Natural killer cell (primary cell): ENCODE measurements at places on chromosomes 1 and 21. TPM values are rescaled to one million over a fixed set of nuclear protein-coding genes. Genes with fewer than 3 reads are reported as not detected.

DNA sequence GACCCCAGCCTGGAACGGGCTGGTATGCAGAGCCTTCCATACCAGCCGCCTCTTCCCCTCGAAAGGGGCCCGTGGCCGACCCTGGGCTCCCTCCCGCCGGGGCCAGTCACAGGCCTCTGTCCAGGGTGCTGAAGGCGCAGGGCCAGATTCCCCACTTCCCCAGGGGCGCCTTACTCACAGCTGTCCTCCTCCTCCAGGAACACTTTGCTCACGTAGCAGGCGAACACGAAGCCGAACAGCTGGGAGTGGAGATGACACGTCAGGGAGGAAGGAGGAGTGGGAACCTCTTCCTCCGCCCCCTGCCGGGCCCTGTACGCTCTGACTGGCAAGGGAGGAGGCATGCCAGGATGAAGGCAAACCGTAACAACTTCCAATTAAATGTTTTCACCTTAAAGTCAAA lies 57.3 kb downstream of the NKAIN1 start:
- H3K4me3 ChIP-seq = no peak overlapping the region
- peak; percentile 47 for DNase-seq
- peaks cover 11% of the 10 kb centered on the region for H3K4me1 ChIP-seq
- H3K36me3 ChIP-seq = no peaks in the 10 kb centered on the region

- H3K4me3 ChIP-seq = no peak overlapping the region
- H3K4me1 ChIP-seq = no peaks in the 10 kb centered on the region
- H3K27ac ChIP-seq = no peak overlapping the region
- peaks cover 22% of the 10 kb centered on the region for H3K36me3 ChIP-seq
- peak; percentile 79 for DNase-seq
Measured at GRCh38 chr1:236868625-236869467, 73.8 kb downstream of the MTR start.

- no peak for DNase-seq
- H3K27me3 ChIP-seq = no peaks in the 10 kb centered on the region
- no peaks in the 10 kb centered on the region for H3K36me3 ChIP-seq
- H3K27ac ChIP-seq = no peak overlapping the region
- peaks cover 36% of the 10 kb centered on the region for H3K4me1 ChIP-seq
Measured at GRCh38 chr1:44676484-44677200, 2.1 kb downstream of the ARMH1 start.

GRCh38 chr1:164914208-164914607 lies 355.2 kb downstream of the PBX1 start:
- no peaks in the 10 kb centered on the region for H3K36me3 ChIP-seq
- no peaks in the 10 kb centered on the region for H3K27me3 ChIP-seq
- H3K27ac ChIP-seq = no peak overlapping the region
- DNase-seq = no peak

DNA sequence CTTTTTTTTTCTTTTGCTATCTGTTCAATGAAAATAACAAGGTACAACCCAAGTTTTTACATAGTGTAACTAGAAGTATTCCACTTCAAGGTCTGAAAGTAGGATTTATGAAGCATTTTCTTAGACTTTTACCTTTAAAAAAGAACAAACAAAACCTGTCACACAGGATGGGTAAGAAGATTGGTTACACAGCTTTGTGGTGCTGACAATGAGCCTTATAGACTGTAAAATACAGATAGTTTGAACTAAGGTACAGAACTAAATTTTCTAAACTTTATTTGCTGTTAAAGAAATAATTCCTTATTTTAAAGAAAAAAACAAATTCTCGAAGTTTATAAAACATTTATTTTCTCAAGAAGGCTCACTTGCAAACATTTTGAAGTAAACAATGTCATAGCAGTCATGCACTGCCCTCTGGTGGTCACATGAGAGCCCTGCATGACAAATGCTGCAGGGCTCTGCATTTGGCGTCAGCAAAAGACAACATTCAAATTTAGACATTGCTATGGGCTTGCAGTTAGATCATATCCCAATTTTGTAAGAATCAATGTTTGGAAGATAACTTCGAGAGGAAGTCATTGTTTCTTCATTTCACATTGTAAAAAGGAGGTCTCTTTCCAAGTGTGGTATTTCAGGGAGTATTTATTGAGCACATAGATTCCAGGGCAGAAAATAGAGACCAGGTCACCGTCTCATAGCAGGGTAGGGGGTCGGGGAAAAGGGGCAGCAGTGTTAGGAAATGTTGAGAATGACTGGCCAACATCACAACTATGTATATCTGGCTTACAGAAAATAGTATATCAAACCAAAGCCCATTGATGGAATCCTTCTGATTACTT lies 115.3 kb upstream of the FMN2 start:
- H3K4me3 ChIP-seq = no peak overlapping the region
- H3K36me3 ChIP-seq = no peaks in the 10 kb centered on the region
- peak; percentile 27 for DNase-seq
- H3K27ac ChIP-seq = no peak overlapping the region

GRCh38 chr1:151998611-151999362 lies 5.1 kb upstream of the S100A10 start:
- H3K27ac ChIP-seq = no peak overlapping the region
- H3K4me1 ChIP-seq = peaks cover 15% of the 10 kb centered on the region
- no peak overlapping the region for H3K4me3 ChIP-seq
- DNase-seq = no peak
- no peaks in the 10 kb centered on the region for H3K36me3 ChIP-seq

DNA sequence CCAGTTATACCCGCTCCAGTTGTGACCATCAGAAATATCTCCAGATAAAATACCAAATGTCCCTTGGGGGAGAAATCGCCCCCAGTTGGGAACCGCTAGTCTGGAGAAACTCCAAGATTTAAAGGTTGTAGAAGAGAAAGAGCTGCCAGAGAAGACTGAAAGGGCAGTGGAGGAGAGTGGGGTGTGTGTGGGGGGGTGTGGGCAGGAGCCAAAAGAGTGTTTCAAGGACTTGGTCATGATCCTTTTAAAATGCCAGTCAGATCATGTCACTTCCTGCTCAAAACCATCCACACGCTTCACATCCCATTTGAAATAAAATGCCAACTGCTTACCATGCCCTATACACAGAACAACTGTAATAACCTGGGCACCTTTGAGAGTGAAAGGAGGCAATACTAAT lies 3.4 kb upstream of the HEYL start:
- DNase-seq = no peak
- peaks cover 7% of the 10 kb centered on the region for H3K27me3 ChIP-seq
- H3K36me3 ChIP-seq = no peaks in the 10 kb centered on the region
- no peaks in the 10 kb centered on the region for H3K4me1 ChIP-seq

- no peak overlapping the region for H3K4me3 ChIP-seq
- H3K36me3 ChIP-seq = no peaks in the 10 kb centered on the region
- no peaks in the 10 kb centered on the region for H3K4me1 ChIP-seq
- no peak overlapping the region for H3K27ac ChIP-seq
- DNase-seq = no peak
Measured at GRCh38 chr1:210262897-210263272, 30.3 kb downstream of the SERTAD4 start.

DNA sequence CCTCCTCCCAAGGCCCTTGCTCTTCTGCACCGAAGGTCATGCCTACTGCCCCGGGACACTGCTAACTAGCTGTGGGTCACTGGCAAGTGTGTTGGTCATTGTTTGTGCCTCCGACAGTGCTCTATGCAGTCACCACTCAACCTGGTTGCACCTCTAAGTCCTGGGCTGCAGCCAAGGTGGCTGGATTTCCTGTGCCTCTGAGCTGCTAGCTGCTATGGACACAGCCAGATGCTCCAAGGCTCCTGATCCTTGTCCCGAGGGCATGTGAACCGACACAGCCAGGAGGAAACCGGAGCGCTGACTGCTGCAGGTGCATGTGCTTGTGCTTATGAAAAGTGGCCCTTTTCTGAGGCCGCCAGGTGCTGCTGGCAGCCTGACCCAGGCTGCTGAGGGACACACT lies 14.7 kb upstream of the SPOCD1 start:
- peaks cover 35% of the 10 kb centered on the region for H3K4me1 ChIP-seq
- DNase-seq = no peak
- no peaks in the 10 kb centered on the region for H3K27me3 ChIP-seq
- H3K27ac ChIP-seq = no peak overlapping the region
- H3K36me3 ChIP-seq = no peaks in the 10 kb centered on the region

DNA sequence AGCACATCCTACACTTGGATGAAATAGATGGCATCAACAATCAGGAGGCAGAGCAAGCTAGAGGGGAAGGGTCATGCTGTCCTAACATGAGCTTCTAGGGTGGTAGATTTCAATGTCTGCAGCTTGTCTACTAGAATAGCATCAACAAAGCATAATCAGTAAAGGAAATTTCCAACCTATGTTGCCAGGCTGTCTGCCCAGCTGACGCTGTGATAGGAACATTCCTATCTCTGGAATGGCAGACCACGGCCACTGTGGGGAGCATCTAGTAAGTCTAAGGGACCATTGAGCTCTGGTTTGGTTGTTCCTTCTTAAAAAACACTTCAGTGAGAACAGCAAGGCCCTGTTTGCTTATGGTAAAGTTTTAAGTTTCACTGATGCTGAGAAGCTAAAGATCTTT lies 206.8 kb downstream of the PAPPA2 start:
- DNase-seq = no peak
- H3K4me1 ChIP-seq = no peaks in the 10 kb centered on the region
- no peaks in the 10 kb centered on the region for H3K36me3 ChIP-seq

DNA sequence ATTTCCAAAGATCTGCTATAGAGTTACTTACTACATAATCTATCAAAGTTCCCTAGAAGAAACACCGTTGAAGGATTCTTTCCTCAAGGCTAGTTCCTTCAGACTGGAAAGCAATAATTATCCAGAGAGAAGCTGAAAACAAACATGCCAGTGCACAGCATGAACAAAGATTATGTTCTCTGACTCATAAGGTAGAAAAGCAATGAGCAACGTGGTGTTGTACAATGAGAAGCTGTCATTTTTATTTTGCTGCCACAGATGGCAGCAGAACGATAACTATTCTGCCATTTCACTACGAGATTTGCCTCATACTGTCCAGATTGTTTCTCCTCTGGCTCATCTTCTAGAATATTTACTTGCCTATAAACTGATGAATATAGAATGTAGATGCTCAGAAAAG lies 10.7 kb downstream of the EXTL2 start:
- H3K4me3 ChIP-seq = no peak overlapping the region
- no peak overlapping the region for H3K27ac ChIP-seq
- DNase-seq = no peak
- H3K36me3 ChIP-seq = no peaks in the 10 kb centered on the region
- H3K4me1 ChIP-seq = no peaks in the 10 kb centered on the region

DNA sequence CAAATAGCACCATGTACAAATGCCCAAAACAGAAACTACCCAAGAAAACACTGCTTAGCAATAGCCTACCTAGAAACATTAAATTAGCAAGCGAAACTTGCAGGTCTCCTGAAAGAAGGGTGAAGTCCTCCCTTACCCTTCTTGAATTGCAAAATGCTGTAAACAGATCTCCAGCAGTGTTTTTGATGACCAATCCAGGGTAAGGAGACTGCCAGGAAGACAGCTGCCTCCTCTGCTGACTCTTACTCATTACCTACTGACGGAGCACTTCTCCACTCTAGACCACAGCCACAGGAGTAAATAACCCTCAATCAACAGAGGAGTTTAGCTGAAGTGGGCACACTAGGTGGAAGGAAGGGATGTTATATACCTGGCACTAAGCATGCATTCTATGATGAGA lies 32.2 kb upstream of the GADD45A start:
- H3K36me3 ChIP-seq = no peaks in the 10 kb centered on the region
- no peak for DNase-seq
- no peak overlapping the region for H3K4me3 ChIP-seq
- no peaks in the 10 kb centered on the region for H3K4me1 ChIP-seq

DNA sequence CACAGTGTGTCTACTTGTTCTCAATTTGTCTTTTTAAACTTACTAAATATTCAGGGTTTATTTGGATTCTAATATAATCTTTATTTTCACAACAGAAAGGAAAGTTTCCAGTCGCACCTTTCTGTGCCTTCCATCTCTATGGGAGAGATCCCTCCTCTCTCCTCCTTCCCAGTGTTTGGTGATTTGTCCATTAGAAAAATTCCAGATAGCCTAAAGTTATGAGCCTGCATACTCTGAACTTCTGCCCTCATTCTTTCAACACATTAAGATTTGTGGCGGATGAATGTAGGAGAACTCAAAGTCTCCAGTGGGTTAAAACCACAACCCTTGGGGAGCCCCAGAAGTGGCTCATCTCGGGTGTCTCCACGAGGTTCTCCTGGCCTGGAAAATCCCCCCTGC lies 3.6 kb downstream of the NHLH2 start:
- DNase-seq = no peak
- H3K4me3 ChIP-seq = no peak overlapping the region
- no peak overlapping the region for H3K27ac ChIP-seq
- no peaks in the 10 kb centered on the region for H3K36me3 ChIP-seq

DNA sequence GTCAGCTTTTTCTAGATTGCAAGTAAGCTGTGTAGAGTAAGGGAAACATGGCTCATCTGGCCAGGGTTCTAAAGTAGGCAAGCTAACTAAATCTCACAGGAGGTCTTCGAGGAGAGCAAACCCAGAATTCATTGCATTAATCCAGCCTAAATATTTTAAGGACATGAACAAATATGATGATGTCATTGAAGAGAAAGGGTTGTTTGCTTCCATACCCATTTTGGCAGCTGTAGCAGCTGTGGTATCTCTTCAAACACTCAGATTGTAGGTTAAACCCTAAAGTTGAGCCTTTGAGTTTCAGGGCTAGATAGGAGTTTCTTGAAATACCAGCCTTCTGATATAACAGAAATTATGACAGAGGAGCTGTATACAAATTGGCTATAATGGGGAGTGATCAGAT lies 200.5 kb upstream of the C1orf105 start:
- no peak for DNase-seq
- H3K4me3 ChIP-seq = no peak overlapping the region
- no peaks in the 10 kb centered on the region for H3K27me3 ChIP-seq

GRCh38 chr1:41766546-41766945 lies 152.2 kb downstream of the HIVEP3 start:
- no peak overlapping the region for H3K27ac ChIP-seq
- DNase-seq = no peak
- no peaks in the 10 kb centered on the region for H3K36me3 ChIP-seq
- H3K4me1 ChIP-seq = peaks cover 33% of the 10 kb centered on the region

GRCh38 chr1:116671912-116672311 lies 4.4 kb upstream of the IGSF3 start:
- no peaks in the 10 kb centered on the region for H3K36me3 ChIP-seq
- no peak overlapping the region for H3K27ac ChIP-seq
- H3K27me3 ChIP-seq = peaks cover 3% of the 10 kb centered on the region
- H3K4me1 ChIP-seq = peaks cover 4% of the 10 kb centered on the region

- DNase-seq = no peak
- no peaks in the 10 kb centered on the region for H3K36me3 ChIP-seq
- H3K27ac ChIP-seq = no peak overlapping the region
- H3K27me3 ChIP-seq = no peaks in the 10 kb centered on the region
- H3K4me3 ChIP-seq = no peak overlapping the region
- peaks cover 14% of the 10 kb centered on the region for H3K4me1 ChIP-seq
Measured at GRCh38 chr1:244303610-244303969, 148.1 kb downstream of the ADSS2 start.

ADAMTSL4 gene
- total RNA-seq = 2.9 TPM

AGMAT gene
- total RNA-seq = 0.65 TPM

VCAM1 gene
- 0.15 TPM for total RNA-seq

FAM72A gene
- total RNA-seq = 2.4 TPM

NOS1AP gene
- total RNA-seq = not detected

STX12 gene
- 32.3 TPM for total RNA-seq

SLC25A34 gene
- total RNA-seq = 0.73 TPM

FAM72C gene
- not detected for total RNA-seq

CCDC17 gene
- total RNA-seq = 3.3 TPM
